ENCODE measurements at places on chromosomes 12 and 14.

GRCh38 chr14:31894351-31894750 is 182.8 kb upstream of the ARHGAP5 start:
- DNase-seq: no peak

DNA sequence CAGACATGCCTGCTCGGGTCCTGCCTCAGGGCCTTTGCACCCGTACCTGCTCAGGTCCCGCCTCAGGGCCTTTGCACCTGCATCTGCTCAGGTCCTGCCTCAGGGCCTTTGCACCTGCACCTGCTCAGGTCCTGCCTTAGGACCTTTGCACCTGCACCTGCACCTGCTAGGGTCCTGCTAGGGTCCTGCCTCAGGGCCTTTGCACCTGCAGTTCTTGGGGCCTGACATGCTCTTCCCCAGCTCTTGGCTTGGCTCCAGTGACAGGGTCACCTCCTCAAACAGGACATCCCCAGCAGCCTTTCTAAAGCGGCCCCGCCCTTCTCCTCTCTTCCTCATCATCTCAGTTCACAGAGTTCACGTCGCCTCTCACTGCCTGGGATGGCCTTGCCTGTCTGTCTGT is 54.9 kb upstream of the NCOR2 start:
- DNase-seq: no peak

GRCh38 chr14:74886001-74886400 is 4.3 kb downstream of the DLST start:
- DNase-seq: no peak

DNA sequence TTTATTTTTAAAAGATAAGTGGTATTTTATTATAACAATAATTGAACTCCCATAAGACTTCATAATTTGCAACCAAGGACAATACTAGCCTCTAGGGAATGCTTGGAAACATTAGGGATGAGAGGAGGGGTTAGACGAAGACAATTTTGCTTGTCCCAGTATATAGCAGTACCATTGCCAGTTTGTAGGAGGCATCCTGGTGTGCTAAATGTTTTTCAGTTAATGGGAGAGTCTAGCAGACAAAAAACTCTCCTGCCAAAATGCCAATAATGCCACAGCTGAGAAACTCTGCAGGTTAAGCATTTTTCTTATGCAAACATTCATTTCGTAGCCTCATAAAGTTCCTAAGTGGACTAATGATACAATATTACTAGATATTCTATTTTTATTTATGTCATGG is 38.1 kb downstream of the RASSF9 start:
- DNase-seq: no peak

DNA sequence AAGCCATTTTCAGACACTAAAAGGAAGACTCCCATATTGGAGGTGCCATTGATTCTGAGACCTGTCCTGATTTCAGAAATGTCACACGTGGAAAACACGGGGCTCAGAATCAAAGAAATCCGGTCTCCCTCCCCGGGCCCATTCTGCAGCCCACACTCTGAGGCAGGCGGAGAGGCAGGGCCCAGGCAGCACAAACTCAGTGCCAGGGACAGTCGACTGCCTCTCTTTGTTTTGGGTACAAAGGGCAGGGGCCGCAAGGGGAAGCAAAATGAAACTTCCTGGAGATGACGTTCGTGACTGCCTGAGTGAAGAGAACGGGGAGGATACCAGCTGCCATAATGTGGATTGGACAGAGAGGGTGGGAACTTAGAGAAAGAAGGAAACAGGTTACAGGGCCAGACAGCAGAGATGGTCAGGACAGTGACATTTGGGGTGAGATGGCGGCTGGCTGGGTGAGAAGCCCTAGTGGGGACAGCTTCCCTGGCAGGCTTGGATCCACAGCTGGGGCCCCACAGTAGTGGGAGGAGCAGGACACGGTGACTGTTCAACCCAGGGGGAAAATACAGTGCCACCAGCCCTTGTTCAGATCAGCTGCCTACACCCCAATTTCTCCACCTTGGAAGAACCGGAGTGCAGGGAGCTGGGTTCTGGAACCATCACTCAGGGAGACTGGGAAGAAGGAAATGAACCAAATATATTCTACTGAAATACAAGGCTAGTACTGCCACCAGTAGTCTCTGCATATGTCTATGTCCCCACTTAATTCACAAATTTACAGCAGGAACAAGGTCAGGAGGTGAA is 8.1 kb downstream of the GAPDH start:
- DNase-seq: no peak

DNA sequence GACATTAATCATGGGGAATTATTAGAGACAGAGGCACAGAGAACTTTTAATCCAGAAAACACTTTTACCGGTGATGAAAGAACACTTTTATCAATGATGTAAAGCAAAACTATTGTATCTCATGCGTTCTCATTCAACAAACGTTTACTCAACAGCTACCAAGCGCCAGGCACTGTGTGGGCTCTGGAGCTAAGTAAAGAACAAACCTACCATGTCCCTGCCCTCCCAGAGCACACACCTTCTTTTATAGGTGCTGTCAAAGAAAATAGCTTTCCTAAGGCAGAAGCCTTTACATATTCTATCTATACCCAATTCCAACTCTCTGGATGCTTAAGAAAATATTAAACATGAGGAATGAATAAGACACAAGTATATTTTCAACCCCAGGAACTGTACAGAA is 91.1 kb downstream of the FOXN3 start:
- no peak for DNase-seq

DNA sequence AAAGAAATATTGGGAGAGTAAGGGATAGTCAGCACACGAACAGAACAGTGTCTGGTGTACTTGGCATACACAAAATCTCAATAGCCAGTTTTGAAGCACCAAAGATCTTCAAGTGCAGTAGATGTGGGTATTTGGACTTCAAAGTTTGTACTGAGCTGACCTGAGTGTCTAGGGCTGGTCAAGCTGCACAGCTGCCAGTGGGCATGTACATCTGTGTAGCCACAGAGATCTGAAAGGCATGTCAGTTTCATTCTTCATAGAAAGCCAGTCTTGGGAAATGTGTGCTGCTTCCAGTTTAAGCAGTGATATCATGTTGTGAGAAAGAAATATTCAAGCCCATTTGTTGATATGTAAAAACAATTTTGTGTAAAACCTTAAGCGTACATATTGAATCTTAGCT is 279.0 kb upstream of the SYT10 start:
- no peak for DNase-seq

DNA sequence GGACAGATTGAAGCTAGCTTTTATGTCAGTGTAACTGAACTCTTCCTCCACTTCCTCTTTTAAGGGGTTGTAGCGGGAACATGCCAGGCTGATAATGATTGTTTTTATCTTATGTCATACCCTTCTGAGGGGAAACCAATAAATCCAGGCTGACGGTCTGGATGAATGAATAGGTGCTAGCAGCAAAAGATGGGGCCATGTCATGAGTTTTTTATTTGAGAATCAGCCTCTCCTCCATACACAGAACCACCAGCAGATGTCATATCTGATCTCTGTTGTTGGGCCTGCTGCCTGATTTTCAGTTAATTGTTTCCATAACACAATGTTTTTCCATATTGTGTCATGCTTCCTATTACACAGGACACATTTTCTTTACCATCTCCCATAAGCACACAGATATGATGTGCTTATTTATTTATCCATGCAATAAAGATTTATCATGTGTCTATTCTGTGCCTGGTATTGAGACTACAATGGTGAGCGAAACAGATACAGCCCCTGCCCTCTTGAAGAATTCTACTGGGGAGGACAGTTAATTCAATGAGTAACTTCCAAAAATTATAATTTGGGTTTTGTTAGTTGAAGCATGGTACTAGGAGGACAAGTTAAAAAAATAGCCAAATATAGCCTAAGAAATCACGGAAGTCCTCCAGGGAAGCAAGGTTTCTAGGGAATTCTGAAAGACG is 33.6 kb upstream of the CRY1 start:
- DNase-seq: peak; percentile 73

GRCh38 chr12:68435816-68436215 is 103.7 kb upstream of the MDM1 start:
- DNase-seq: no peak

DNA sequence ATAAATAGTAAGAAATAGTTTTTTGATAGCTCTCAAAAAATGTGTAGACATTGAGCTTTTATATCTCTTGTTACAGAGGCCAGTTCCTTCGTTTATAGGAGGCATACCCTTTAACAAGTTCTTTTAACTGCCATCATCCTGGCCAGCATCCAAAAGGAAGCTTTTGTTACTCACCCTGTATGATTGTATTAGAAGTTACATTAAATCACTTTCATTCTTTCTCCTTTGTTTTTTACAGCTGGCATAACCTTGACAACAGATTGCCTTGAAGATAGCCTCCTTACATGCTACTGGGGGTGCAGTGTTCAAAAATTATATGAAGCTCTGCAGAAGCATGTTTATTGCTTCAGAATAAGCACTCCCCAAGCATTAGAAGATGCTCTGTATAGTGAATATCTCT is 20.1 kb downstream of the CGRRF1 start:
- no peak for DNase-seq

DNA sequence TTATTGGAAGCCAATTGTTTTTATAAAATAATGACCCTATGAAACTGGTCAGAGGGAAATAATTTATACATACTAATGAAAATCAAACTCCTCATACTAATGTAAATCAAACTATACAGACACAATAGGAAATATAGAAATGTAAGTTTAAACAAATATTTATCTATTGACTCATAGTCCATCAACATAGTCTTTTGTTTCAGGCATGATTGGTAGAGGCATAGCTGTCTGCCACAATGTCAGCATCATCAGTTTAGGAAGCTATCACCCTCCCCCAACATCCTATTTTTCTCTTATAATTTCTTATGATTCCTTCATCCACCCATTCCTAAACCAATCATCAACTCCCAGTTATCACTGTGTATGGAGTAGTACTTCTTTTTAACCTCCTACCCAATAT is 117.7 kb downstream of the SLC38A6 start:
- no peak for DNase-seq

DNA sequence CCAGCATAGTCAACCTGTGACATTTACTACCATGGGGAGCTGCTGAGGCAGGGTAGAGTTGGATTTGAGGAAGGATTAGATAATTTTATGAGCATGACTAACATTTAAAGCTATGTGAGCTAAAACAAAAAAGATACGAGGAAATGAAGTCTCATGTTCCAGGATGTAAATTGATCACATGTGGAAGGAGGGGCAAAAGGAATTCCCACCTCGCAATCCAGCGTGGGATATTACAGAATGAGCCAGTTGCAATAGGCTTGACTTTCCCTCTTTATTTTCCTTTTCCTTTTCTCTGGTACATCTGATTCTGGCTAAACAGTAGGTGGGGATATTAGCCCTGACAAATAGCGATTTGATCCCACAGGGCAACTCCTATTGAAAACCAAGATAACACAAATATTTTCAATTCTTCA is 214.9 kb upstream of the HMGA2 start:
- DNase-seq: no peak

DNA sequence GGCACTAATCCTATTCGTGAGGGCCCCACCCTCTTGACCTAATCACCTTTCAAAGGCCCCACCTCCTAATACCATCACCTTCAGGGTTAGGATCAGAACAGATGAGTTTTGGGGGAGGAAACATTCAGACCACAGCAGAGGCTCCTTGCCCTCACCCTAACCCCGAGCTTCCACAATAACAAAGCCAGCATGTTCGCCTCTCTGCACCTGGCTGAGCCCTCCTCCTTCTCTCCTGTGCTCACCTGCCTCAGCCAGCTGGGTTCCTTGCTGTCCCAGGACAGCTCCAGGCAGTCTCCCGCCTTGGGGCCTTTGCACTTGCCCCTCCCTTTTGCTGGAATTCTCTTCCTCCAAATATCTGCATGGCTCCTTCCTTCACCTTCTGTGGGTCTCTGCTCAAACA is 9.7 kb upstream of the RAN start:
- DNase-seq: no peak

DNA sequence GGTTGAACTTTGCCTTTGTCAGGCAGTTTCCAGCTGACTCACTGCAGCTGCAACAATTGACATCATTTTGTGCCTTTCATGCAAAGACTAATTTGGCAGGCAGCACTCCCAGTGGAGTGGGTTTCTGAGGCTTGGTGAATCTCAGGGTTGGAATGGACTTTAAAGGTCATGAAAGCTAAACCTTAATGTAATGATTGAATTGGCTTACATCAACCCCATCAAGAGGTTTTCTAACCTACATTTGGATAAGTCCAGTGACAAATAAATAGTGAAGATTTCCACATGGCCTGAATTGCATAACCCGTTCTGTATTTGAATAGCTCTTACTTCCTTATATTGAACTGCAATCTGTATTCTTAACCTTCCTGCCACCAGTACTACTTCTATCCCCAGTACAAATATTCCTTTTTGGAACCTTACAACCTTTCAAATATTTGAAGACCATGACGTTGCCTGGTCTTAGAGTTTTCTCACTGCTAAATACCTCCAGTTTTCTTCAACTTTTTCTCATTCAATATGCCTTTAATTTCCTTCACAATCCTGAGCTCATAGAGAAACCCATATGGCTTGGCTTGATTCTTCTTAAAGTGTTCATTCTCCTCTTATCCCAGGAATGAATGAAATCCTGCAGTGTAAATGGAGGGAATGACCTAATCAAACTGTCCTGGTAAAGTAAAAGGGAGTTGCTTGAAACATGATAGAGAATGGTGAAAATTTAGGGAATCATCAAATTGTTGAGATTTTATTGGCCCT is 168.1 kb upstream of the NOVA1 start:
- DNase-seq: no peak

DNA sequence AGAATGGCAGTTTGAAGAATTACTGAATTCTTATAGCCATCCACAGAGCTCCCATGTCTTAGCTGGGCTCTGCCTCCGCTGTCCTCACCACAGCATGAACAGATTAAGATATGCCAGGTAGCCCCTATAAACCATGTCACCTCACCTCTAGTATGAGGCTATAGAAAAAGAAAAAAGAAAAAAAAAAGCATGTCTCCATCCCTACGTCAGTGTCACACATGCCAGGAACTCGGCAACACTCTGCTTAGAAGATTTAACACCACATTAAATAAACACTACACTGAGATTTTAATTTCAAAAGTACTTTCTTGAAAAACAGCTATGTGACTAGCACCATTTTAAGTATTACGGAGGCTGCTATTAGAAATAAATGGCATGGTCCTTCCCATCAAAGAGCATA is 149.4 kb downstream of the CAPZA3 start:
- DNase-seq: no peak

DNA sequence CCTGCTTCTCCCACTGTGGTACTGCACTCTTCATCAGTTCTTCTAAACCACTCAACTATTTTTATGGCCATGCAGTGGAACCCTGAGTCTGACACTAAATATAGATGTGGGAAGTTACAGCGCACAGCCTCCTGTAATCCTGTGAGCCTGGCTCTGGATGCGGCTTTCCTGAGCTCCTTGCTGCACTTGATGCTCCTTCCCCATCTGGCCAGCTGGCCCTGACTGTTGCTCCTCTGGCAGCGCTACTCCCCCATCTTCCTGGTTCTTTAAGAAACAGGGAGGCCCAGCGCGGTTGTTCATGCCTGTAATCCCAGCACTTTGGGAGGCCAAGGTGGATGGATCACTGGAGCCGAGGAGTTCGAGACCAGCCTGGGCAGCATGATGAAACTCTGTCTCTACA is 24.6 kb downstream of the IQSEC3 start:
- no peak for DNase-seq

DNA sequence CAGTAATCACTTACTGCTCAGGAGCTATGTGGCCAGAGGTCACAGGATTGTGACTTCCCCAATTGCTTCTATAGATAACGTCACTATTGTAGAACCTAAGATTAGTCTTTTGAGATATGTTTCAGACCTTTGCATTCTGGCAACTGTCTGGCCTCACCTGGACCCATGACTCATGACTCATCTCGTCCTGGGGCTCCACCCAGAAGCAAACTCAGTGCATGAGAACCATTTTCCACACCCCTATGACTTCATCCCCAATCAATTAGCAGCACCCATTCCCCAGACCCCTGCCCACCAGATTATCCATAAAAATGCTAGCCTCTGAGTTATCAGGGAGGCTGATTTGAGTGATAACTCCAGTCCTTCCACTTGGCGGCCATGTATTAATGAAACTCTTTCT is 186.9 kb downstream of the EMP1 start:
- no peak for DNase-seq

Measured in NCI-H2171 treated with DMSO at 0.1 percent for 48 hours (cell line).